CD8-positive, alpha-beta T cell (primary cell): ENCODE measurements at places on chromosomes 12 and 14. TPM values are rescaled to one million over a fixed set of nuclear protein-coding genes. Genes with fewer than 3 reads are reported as not detected.

GRCh38 chr14:99718811-99719192 lies 34.7 kb downstream of the CYP46A1 start:
- no peak for DNase-seq

DNA sequence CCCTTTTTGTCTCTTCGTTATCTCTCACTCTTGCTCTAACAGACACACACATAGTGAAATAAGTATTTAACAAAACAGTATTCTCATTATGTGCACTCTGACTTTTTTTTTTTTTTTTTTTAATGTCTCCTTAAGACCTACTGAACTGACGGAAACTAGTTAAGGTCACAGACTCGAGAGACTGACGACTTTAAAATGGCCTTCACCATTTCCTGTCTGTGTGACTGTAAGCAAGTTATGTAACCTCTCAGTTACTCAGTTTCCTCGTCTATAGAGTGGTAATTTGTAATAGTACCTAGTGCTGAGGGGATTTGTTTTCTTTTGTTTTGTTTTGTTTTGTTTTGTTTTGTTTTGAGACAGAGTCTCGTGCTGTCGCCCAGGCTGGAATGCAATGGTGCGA lies 284.8 kb downstream of the FBXL14 start:
- DNase-seq: no peak

DNA sequence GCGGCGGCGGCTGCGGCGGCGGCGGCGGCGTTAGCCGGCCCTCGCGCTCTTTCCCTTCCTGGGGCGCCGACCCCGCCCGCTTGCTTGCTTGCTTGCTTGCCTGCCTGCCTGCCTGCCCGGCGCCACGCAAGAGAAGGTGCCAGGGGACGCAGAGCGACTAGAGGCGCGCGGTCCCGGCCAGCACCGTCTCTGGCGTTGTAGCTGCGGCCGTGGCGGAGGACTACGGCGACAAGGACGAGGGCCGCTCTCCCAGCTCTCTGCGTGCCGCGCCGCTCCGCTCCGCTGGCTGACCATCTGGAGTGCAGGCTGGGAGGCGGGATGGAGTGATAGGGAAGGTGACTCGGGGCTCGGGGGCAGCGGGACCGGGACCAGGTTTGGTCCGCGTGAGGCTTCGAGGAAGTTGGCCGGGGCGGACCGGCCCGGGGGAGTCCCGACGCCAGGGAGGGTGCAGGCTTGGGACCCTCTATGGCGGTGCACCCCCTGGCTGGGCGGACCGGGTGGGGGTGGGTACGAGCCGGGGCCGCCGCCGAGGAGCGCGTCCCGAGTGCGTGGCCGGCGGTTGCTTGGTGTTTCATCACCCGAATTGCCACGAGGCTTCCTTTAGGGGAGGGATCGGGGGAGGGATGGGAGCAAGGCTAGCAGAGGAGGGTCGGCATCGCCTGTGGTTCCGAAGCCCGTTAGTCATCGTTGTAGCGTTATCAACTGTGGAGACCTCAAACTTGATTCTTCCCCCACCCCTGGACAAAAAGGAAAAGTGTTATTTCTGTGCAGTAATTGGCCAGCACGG lies 471 bp downstream of the XPOT start:
- no peak for DNase-seq

DNA sequence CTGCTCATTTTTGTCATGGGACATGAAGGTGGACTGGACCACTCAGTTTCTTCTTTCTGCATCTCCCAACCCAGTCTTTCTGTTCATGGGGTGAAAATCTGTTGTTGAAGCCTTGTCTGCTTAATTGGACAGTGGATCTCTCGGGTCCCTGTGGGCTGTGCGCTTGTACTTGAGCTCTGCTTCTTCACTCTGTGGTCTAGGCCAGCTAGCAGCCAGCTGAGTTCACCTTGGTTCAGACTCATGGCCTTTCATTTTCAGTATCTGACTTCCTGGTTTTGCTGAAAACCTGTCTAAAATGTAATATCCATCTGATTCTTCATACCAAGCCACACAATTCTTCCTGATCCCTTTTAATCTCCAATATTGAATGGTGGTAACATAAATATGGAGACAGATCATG lies 117.2 kb downstream of the LRRK2 start:
- no peak for DNase-seq

GRCh38 chr14:71201840-71202239 lies 294.6 kb downstream of the PCNX1 start:
- no peak for DNase-seq

DNA sequence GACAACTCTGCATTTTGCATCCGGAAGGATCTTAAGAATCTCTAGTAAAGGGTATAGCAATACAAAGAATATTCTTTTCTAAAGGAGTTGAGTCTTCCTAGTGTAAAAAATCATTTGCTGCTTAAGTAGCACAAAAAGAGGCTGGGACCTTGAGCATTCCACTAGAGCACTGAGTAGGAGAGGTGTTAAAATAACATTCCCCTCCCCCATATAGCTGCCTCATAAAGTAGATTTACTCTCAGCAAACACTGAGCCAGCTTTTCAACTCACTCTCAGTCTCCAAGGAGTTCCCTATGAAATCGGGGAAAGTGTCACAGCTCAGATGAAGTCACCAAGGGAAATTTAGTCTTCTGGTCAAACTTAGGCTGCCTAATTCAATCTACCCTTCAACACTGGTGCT lies 592.7 kb downstream of the ETNK1 start:
- no peak for DNase-seq

GRCh38 chr12:87266305-87266704 lies 762.9 kb downstream of the C12orf50 start:
- no peak for DNase-seq

GRCh38 chr14:101554991-101555668 lies 6.2 kb upstream of the DIO3 start:
- no peak for DNase-seq

GRCh38 chr12:58504143-58504938 lies 416.0 kb downstream of the LRIG3 start:
- no peak for DNase-seq

DNA sequence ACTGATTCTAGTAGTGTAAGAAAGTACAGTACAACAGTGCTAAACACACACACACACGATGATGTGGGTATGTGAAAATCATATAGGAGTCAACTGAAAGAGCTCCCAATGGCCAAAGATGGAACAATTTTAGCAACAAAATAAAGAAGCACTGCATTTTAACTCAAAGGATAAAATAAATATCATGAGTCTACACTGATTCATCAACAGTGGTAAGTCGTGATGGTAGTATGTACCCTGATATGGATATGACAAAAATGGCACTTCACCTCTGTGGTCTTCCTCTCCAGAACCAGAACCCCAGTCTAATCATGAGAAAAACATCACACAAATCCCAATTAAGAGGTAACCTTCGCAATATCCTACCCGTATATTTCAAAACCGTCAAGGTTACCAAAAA lies 41.4 kb upstream of the TBPL2 start:
- DNase-seq: no peak

- DNase-seq: no peak
Measured at GRCh38 chr14:88904864-88905263, 80.4 kb downstream of the TTC8 start.

- DNase-seq: no peak
Measured at GRCh38 chr14:99749763-99750715, 43.2 kb upstream of the EML1 start.

DNA sequence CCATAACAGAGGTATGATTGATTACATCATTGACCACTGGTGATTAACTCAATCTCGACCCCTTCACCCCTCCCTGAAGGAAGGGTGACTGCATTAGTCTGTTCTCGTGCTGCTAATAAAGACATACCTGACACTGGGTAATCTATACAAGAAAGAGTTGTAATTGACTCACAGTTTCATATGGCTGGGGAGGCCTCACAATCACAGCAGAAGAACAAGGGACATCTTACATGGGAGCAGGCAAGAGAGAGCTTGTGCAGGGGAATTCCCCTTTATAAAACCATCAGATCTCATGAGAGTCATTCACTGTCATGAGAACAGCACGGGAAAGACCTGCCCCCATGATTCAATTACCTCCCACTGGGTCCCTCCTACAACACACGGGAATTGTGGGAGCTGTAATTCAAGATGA lies 55.9 kb upstream of the TMCC3 start:
- no peak for DNase-seq

GRCh38 chr14:90508536-90509254 lies 111.9 kb downstream of the CALM1 start:
- DNase-seq: no peak

- DNase-seq: no peak
Measured at GRCh38 chr12:42125388-42125767, 19.3 kb downstream of the GXYLT1 start.

GRCh38 chr12:75361408-75361807 lies 26.9 kb downstream of the GLIPR1L1 start:
- no peak for DNase-seq

DNA sequence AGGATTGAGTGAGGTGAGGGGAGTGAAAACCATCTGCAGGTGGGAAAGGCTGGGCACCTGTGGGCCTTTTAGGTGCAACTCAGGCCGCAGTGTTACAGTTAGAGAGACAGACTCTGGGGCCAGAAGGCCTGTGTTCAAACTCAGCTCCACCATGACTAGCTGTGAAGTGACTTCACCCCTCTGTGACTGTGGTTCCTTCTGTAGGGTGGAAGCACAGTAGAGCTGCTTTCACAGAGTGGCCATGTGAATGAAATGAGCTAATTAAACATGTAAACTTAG lies 25.0 kb downstream of the RBM19 start:
- no peak for DNase-seq

DNA sequence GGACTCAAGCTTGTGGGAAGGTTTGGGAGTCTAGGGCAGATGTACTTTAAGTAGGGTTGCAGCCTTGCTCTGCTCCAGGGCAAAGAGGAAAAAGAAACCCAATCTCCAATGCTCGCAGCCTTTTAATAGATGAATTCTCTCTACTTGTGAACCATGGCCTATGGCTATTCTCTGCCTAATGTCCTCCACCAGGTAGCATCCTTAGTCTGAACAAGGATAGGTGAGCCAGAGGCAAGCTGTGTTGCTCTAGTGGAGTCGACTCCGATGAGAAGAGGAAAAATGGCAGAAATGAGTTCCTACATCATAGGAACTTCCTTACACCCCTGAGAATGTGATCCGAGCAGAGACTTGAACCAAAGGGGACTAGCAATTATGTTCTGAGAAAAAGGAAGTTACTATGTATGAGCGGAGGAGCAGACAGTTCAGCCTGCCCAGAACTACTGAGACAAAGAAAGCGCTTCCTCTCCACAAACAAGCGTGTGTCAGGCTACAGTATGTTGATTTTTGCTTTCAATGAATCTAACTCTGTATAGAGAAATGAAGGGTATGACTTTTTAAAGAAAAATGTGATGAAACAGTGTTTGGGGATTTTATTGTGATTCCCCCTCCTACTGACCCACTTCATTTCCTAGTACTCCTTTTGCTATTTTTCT lies 153.6 kb upstream of the ARID2 start:
- no peak for DNase-seq

DNA sequence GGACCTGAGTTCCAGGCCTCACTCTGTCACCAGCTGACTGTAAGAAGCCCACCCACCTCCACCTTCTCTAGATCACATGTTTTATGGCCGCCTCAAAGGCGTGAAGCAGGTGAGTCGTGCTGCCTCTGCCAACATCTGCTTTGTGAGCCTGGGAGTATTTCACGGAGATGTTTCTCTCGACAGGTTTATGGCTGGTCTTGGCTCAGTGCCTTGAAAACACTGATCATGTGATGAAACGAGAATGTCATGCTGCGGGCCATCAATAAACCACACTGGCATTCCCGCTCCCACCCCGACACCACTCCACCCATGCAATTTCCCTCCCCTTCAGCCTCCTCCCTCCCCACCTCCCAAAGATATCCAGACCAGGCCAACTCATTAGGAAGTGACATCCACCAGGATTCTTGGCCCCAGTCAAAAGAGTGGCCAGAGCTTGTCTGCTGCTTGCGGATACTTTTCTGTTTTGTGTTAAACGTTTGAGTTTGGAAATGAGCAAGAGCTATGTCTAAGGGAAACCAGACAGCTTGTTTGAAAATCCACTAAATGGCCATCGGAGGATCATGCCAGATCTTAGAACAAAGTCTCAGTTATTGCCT lies 53.8 kb upstream of the NTF3 start:
- DNase-seq: no peak

GRCh38 chr12:108720757-108721514 lies 10.4 kb downstream of the CORO1C start:
- DNase-seq: no peak

GRCh38 chr14:39664646-39665045 lies 232.4 kb upstream of the FBXO33 start:
- no peak for DNase-seq

GRCh38 chr14:44657696-44658388 lies 150.8 kb upstream of the FSCB start:
- no peak for DNase-seq

- no peak for DNase-seq
Measured at GRCh38 chr14:46581036-46581671, 70.4 kb downstream of the RPL10L start.

Gene IGFBP6
- 1.2 TPM for total RNA-seq

Gene P2RX2
- not detected for total RNA-seq

Gene EML5
- total RNA-seq: 3.5 TPM

Gene KRT78
- total RNA-seq: not detected

Gene MYF6
- total RNA-seq: not detected

Gene TRIM9
- 0.64 TPM for total RNA-seq

Gene REC8
- 144 TPM for total RNA-seq

Gene OAS2
- total RNA-seq: 9.2 TPM

Gene JPH4
- not detected for total RNA-seq

Gene ASCL1
- total RNA-seq: not detected

Gene AVPR1A
- not detected for total RNA-seq

Gene GLI1
- total RNA-seq: 0.67 TPM

Gene FGF23
- total RNA-seq: not detected

Gene OTX2
- total RNA-seq: not detected

Gene CALM1
- 1,053 TPM for total RNA-seq
